ENCODE measurements at places on chromosomes 12 and 14. TPM values are rescaled to one million over a fixed set of nuclear protein-coding genes. Genes with fewer than 3 reads are reported as not detected.

Gene CLEC2B
- total RNA-seq: 53.2 TPM

Gene BCL11B
- 0.12 TPM for total RNA-seq

Gene IL26
- total RNA-seq: not detected

Gene HOXC13
- 0.78 TPM for total RNA-seq

Measured in RPMI7951 (cell line).